ENCODE measurements at places on chromosomes 2 and 18.

DNA sequence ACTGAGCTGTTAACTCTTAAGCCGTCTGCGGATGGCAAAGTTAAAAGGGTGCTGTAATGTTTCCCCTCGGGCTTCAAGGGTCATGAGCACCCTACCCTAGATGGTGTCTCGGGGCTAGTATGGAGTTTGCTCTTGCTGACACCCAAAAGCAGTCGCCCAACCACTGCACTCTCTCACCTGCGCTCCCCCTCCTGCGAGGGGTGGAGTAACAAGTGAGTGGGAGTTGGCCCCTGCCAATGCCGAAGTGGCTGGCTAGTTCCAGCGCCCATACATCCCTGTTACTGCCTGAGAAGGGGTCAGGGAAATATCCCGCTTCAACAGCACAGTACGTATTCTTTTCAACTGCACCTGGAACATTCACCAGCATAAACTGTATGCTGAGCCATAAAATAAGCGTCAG is 47.5 kb downstream of the FAM117B start:
- no peak for DNase-seq

- no peak for DNase-seq
Observed at GRCh38 chr2:101111262-101111838, 39.8 kb downstream of the TBC1D8 start.

GRCh38 chr18:76909439-76909838 is 87.1 kb downstream of the ZNF236 start:
- no peak for DNase-seq

- no peak for DNase-seq
Observed at GRCh38 chr2:194327196-194327888, 1329.7 kb upstream of the SLC39A10 start.

DNA sequence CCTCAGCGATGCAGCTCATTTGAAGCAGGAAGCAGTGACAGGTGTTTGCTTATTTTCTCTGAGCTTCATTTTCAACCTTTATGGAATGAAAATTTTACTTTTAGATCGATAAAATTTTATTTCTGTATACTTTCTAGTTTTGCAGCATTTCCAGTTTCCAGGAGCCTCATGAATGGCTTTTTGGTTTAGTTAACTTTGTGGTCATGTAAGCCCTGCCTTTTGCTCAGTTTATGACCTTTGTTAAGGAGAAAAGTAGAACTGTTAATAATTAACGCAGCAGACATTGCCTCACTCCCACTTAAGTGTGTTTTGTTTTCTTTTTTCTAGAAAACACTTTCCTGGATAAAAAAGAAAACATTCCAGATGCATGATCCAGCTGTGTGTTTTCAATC is 4.4 kb upstream of the FARP2 start:
- no peak for DNase-seq

GRCh38 chr2:42840760-42841159 is 48.4 kb upstream of the HAAO start:
- no peak for DNase-seq
